ENCODE measurements at places on chromosomes 13 and 19.

DNA sequence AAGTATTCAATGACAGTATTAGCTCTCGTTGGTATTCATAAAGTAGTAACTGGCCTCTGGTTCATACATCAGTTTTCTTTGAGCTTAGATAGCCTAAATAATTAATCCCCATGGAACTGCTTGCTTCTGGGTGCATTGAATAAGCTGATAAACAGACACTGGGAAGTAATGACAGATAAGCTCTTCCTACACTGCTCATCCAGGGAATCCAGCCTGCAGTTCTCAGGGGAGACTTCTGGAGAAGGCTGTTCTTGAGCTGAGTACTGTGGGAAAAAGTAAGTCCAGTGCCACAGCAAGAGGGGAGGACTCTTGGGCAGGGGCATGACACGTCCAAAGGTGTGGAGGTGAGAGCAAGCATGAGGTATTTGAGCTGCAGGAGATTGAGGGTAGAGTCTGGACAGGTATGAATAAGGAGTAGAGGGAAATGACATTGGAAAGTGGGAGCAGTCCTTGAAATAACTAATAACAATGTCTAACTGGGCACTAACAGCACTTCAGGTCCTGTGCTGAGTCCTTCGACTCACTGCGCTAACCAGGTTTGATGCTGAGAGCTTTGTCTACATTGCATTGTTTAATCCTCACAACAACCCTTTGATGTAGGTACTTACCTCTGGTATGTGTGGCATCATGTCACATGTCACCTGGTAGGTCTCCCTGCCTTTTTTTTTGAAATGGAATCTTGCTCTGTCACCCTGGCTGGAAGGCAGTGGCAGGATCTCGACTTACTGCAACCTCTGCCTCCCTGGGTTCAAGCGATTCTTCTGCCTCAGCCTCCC, 7.2 kb downstream of the GARRE1 start:
- DNase-seq: no peak

GRCh38 chr19:56263319-56263718, 9.2 kb upstream of the EDDM13 start:
- no peak for DNase-seq

GRCh38 chr13:112489199-112489598, 98.8 kb downstream of the TUBGCP3 start:
- no peak for DNase-seq

- DNase-seq: no peak
These were observed 73.3 kb downstream of the RFC3 start for GRCh38 chr13:33891196-33891742.

- DNase-seq: no peak
These were observed 635.6 kb upstream of the SLITRK5 start for GRCh38 chr13:87035526-87035925.

DNA sequence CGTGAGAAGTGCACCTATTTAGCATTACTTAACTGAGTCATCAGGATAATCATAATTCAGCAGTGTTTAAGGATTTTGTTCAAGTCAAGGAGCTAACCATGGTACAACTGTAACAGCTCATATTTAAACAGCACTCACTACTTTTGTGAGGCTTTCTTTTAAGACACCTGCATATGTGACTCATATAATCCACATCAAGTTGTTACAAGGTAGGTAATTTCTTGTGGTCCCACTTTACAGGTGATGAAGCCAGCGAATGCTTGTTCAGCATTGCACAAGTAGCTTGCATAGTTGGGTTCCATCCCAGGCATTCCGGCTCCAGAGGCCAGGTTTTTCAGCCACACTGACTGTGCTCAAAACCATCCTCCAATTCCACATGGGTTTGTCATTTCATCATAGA, 569.2 kb downstream of the MYO16 start:
- DNase-seq: no peak
